ENCODE measurements at places on chromosomes 13 and 19. TPM values are rescaled to one million over a fixed set of nuclear protein-coding genes. Genes with fewer than 3 reads are reported as not detected.

Gene SMIM7
- 45.8 TPM for total RNA-seq

Gene KRTDAP
- not detected for total RNA-seq

Gene OR7C1
- not detected for total RNA-seq

Gene ZNF681
- total RNA-seq: 5.8 TPM
